ENCODE measurements at places on chromosomes 7 and 10.

DNA sequence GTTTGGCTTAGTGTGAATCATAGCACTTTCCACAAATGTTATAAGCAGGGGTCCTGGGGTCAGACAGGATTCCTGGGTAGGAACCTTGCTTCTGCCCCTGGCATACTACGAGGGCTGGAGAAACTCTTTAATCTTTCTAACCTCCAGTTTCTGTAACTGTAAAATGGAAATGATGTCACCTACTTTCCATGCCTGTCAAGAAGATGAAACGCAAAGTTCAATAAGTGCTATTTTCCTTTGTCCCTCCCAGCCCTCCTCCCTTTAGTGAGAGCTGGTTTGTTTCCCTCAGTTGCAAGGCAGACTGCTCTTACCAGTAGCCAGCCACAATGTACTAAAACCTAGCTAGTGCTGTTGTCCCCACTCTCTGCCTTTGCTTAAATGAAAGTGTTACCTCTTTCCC, 117.1 kb upstream of the HPS1 start:
- DNase-seq: no peak

- DNase-seq: no peak
Measured at GRCh38 chr7:44990109-44991023, 9.6 kb upstream of the CCM2 start.

- no peak for DNase-seq
Measured at GRCh38 chr10:125554016-125554703, 128.8 kb downstream of the TEX36 start.

GRCh38 chr7:7203813-7204575, 21.6 kb downstream of the C1GALT1 start:
- no peak for DNase-seq

DNA sequence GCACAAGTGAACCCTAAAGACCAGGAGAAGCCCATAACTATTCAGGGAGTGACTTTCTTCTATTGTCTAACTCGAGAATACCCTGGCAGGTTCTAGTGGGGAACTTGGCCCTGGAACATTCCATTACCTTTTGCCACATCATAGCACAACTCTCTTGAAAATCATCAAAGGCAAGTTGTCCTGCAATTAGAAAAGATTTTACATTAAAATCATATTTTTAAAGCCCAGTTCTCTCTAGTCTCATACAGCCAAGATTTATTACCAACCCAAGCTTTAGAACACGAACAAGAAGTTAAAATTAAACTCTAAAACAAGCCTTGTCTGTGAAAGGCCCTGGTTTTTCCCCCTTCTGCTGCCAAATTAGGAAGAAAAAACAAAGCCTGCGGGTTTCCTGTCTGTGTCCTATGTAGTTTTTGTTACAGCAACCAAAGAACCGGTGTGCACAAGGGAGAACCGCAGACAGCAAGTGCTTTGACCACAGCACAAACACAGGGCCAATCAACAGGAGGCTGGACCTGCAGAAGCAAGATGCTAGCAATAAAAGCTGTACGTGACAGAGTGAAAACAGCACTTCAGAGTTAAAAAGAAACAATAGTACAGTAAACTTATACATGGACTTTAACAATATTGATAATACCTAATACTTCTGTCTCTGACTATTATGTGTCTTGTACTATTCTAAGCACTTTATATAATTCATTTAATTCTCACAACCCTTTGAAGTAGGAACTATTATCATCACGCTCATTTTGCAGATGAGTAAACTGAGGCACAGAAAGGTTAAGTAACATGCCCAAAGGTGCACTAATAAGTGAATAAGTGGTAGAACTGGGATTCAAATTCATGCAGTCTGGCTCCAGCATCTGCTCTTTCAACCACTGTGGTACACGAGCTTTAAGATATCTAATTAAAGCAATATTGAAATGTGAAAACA, 65.8 kb downstream of the STK17A start:
- peak; percentile 69 for DNase-seq

GRCh38 chr7:101913247-101913721, 95.9 kb downstream of the CUX1 start:
- no peak for DNase-seq

- DNase-seq: no peak
Measured at GRCh38 chr10:79020015-79020491, 48.7 kb upstream of the ZMIZ1 start.

GRCh38 chr7:42192066-42192465, 44.9 kb downstream of the GLI3 start:
- DNase-seq: no peak

DNA sequence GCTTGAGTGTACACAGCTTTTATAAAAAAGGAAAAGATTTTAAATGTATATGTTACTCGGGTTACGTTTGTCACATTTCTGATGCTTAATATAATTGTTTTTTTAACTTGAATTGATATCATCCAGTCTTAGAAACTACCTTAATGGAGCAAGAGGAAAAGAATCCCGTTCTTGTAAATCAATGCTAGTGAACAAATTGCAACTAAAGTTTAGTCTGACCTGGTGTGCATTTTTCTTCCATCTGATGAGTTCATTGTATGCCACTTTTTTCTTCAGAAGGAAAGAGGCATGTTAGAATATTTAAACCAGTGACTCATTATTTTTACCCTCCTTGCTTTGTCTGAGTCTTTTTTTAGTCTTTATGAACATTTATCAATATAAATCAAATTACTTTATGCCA, 34.7 kb downstream of the NET1 start:
- no peak for DNase-seq

- no peak for DNase-seq
Measured at GRCh38 chr7:149713061-149713730, 60.2 kb downstream of the ZNF467 start.

- peak; percentile 68 for DNase-seq
Measured at GRCh38 chr10:86047588-86047987, 319.0 kb downstream of the GRID1 start.

GRCh38 chr10:123309731-123310130, 155.5 kb downstream of the BUB3 start:
- no peak for DNase-seq

GRCh38 chr10:11178606-11179515, 161.2 kb downstream of the CELF2 start:
- peak; percentile 82 for DNase-seq

DNA sequence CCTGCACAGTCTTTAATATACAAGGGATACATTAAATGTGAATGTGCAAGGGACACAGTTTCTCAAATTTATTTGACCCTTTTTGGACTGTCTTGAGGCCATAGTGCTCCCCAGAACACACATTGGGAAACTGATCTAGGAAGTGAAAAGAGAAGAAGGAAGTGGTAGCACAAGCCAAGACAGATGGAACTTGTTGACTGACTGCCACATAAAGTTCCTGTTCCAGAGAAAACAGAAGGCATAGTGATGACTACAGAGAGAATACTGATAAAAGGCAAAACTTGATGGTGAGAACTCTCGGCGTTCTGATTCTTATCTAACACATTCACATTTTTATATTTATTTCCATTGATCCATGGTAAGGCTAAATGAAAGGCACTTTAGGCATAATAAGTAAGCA, 1216.4 kb downstream of the CNTNAP2 start:
- no peak for DNase-seq

GRCh38 chr10:30413996-30414576, 19.9 kb upstream of the MAP3K8 start:
- DNase-seq: no peak

DNA sequence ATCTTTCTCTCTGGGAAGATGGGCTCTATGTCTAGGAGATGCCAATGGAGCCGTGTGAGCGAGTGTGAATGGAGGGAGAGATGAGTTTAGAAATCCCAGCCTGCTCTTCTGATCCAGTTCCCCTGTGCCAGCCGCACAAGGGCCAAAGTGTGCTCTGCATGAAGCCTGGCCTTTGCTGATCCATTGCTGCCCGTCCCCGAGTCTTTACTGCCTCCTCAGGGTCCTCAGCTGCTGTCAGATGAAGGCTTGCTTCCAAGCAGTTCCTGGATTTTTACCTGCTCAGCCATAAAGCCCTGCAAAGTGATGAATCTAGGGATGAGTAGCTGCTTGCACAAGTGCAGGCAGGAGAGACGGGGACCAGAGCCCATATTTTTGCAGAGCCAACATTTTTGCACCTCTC, 115.9 kb downstream of the ZMIZ1 start:
- DNase-seq: no peak

DNA sequence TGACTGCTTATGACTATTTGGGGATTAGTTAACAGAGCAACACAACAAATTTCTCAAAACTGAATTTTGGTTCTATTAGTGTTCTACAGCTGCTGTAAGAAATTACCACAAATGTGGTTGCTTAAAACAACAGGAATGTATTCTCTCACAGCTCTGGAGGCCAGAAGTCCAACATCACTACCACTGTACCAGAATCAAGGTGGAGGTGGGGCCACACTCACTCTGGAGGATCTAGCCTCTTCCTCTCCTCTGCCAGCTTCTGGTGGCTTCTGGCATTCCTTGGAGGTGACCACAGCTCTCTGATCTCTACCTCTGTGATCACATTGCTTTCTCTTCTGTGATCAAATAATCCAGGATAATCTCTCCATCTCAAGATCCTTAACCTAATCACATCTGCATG, 194.7 kb upstream of the BMPER start:
- no peak for DNase-seq

DNA sequence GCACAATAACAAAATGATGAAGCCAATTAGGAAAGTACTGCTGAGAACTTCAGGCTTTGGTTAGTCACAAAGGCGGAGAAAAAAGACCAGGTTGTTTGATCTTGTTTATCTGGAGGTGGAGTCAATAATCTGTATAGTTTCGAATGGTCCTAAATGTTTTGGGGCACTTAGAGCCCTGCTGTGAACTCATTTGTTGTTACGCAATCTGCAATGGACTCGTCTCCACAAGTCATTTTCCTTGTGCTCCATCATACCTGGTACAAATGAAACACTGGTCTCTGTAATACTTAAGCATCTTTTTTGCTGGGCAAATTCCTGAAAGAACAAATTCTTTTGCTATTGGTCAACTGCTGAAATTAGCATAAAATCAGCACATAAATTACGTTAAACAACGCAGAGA, 430.5 kb downstream of the GATA3 start:
- DNase-seq: no peak

DNA sequence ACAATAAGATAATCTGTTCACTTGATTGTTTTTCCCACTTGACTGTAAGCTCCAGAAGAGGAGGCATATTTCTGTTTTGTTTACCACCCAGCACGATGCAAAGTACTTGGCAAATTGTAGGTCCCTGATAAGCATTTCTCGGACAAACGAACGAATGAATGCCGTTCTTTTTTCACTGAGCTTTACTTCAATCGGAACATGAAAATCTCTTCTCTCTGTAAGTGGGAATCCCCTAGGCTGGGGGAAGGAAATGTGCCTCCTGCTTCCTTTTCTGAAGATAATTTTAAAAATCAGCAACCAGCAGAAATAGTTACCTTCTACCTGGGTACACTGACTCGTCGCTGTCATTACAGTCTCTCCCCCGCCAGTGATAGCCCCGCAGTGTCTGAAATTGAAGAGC, 102.9 kb downstream of the AOAH start:
- DNase-seq: no peak

GRCh38 chr10:49620286-49620810, 6.5 kb downstream of the CHAT start:
- DNase-seq: no peak

- no peak for DNase-seq
Measured at GRCh38 chr10:70740406-70741288, 44.5 kb downstream of the TBATA start.

- peak; percentile 66 for DNase-seq
Measured at GRCh38 chr10:16843252-16843870, 26.1 kb upstream of the RSU1 start.

GRCh38 chr10:126392469-126392868, 4.2 kb upstream of the ADAM12 start:
- no peak for DNase-seq

GRCh38 chr7:31776616-31777015, 89.6 kb downstream of the PPP1R17 start:
- no peak for DNase-seq

GRCh38 chr7:147136352-147136751, 1019.8 kb downstream of the CNTNAP2 start:
- DNase-seq: no peak

DNA sequence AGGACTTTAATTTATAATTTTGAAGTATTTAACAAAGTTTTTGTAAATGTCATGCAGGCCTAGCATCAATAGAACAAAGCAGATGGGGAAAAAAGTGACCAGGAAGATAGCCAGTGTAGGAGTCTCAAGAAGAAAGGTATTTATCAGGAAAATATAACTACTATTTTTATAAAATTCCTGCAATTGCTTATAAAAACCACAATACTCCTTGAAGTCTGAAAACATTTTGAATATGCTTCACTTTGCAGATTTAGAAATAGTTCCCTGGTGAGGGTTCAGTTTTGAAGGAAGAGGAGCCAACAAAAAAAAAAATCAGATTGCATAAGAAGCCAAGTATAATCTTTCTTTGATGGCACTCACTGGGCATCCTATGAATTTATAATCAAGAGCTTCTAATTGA, 34.1 kb downstream of the MTERF1 start:
- no peak for DNase-seq

DNA sequence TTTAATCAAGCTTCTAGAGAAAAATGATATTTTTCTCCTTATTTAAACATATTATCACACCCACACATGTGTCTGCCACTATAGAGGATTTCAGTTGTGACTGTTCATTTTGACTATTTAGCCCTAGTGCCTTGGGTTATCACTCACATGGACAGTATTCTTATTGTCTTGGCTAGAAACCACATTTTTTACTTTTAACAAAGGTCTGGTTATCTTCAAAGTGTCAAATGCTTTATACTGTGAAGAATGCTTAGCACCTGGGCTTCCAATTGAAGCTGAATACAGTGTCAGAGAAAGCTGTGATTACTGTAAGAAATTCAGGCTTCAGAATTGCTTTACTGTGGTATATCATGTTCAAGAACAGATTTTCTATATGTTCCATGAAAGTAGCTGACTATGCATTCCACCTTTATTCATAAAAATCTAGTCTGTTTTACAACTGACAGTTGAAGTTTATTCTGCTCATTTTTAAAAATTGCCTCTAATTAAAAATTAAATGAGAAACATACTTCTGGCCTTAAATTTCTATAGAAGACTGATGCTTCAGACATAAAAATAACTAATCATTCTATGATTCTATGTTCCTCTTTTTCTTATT, 278.6 kb downstream of the SEMA3D start:
- no peak for DNase-seq

DNA sequence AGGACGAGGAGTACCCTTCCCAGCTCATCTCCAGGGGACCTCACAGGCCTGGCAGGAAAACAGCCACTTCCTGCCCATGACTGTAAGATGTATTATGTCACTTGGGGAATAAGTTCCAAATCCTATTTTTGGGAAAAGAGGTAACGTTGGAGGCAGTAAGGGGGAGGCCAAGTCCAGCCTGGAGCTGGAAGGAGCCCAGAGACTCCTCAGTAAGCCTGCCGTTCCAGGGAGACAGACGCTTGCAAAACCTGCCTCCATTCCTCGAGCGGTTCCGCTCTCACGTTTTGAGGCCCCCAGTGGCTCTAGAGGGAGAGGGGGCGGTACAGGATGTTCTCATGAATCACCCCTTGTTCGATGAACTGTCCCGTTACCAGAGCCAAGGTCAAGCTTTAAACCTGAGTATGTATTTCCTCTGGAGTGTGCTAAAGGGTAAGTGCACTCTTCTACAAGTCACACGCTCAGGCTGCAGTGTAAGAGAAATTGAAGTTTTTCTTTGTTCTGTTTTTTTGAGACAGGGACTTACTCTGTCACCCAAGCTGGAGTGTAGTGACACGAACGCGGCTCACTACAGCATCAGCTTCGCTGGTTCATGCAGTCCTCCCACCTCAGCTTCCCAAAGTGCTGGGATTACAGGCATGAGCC, 45.5 kb upstream of the CYTH3 start:
- no peak for DNase-seq

Measured in T-helper 1 cell (primary cell).